ENCODE measurements at places on chromosomes 7 and 10. TPM values are rescaled to one million over a fixed set of nuclear protein-coding genes. Genes with fewer than 3 reads are reported as not detected.
A peak's percentile ranks its signal among the peaks of the same experiment; 100 is the strongest.

The LGI1 gene
- not detected for total RNA-seq

The IKZF1 gene
- total RNA-seq, result not detected

The RBP3 gene
- total RNA-seq, result not detected

The ZFAND4 gene
- 6.4 TPM for total RNA-seq

The PPP1R17 gene
- not detected for total RNA-seq

The KIAA1549 gene
- total RNA-seq, result 4.1 TPM

The GPR26 gene
- total RNA-seq, result under 0.01 TPM

The AKR1C4 gene
- total RNA-seq, result not detected

DNA sequence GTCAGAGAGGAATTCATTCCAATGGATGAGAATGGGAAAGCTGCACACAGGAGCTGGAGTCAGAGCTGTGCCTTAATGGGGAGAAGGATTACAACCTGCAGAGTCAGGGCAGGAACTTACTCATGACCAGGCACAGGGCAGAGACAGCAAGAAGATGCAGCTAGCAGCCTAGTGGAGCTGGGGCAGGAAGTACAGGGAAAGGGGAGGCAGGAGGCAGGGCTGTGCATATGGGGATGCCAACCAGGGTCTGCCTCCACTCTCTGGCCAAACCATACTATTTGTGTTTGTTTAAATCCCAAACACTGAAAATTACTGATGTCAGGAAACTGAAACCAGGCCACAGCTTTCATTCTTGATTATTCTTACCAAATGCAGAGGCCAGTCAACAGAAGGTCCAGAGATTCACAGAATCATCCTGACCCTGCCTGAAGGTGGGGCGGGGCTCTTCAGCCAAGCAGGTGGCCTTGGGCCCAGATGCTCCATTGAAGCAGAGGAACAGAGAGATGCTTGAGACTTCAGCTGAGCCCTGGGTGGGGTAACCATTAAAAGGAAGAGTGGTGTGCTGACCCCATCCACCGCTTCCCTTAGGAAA, 461.9 kb downstream of the KCNMA1 start:
- no peak for DNase-seq

GRCh38 chr10:17910125-17910789, 41.5 kb upstream of the SLC39A12 start:
- DNase-seq, result peak; percentile 58

DNA sequence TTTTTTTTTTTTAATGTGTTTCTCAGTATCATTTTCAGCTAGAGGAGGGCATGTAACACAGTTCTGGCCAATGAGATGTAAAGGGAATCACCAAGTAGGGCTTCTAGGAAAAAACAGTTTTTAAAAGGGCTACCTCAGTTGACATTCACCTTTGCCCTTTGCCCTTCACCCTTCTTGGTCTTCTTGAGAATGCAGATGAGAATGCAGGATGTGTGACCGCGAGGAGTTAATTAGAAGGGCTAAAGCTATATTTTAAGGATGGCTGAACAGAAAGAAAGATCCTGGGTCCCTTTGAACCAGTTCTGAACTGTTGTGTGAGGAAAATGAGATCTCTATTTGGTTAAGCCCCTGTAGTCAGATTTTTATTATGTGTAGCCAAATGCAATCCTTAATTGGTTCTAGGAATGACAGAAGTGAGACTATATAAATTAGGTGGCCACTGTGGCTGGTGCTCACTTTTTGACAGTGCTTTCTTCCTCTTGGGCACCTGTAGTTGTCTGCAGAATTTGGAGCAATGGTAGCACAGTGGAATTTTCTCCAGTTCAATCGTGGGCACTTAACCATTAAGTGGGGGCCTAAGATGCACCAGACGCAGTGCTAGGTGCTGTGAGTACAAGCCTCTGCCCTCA, 21.1 kb upstream of the TOMM7 start:
- DNase-seq, result no peak

GRCh38 chr7:87474533-87475358, 734 bp downstream of the ABCB4 start:
- peak; percentile 50 for DNase-seq

DNA sequence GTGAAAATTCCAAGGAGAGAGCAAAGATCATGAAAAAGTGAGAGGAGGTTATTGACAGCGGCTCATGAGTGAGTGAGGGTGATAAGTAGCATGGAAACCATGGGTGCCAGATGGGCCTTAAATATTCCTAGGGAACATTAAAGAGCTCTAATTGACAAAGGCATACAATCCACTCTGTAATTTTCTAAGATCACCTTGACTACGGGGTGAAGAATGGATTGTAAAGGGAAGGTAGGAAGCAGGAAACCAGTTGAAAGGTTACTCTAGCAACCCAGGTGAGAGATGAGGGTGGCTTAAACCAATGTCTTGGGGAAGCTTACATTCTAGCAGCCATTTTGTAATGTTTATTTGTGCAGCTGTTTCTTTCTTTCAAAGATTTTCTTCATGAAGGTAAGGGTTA, 75.7 kb downstream of the RSU1 start:
- no peak for DNase-seq

- no peak for DNase-seq
Measured at GRCh38 chr7:25754751-25755150, 397.2 kb upstream of the NFE2L3 start.

- no peak for DNase-seq
Measured at GRCh38 chr10:92419740-92420545, 129.0 kb downstream of the MARCHF5 start.

GRCh38 chr10:59997827-59998525, 91.6 kb upstream of the CCDC6 start:
- peak; percentile 1 for DNase-seq

DNA sequence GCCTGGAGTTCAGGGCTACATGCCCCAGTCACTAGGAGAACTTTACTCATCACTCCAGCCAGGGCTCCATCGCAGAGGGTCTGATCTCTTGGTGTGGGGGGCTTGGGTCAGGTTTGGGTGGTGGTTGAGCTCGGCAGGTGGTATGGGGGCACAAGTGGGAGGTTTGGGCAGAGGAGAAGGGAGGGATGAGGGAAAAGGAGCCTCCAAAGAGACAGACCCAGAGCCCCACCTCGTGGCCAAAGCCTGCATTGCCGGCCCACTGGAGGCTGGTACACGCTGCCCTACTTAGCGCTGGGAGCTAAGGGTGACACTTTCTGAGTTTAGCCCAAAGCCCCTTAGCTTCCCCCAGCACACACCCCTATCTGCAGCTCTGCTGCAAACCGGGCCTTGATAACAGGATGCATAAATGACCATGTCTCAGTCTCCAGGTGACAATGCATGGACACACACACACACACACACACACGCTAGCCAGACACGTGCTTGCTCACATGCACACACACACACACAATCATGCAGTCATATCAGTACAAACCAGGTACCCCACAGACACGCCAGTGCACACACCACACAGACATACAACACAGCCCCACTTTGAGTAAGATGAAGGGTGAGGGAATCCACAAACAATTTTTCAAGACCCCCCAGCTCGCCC, 14.7 kb downstream of the LZTS2 start:
- DNase-seq, result peak; percentile 59

- no peak for DNase-seq
Measured at GRCh38 chr7:130446259-130446658, 5.4 kb upstream of the CEP41 start.

- peak; percentile 53 for DNase-seq
Measured at GRCh38 chr10:5890452-5890915, 441 bp downstream of the FBH1 start.

DNA sequence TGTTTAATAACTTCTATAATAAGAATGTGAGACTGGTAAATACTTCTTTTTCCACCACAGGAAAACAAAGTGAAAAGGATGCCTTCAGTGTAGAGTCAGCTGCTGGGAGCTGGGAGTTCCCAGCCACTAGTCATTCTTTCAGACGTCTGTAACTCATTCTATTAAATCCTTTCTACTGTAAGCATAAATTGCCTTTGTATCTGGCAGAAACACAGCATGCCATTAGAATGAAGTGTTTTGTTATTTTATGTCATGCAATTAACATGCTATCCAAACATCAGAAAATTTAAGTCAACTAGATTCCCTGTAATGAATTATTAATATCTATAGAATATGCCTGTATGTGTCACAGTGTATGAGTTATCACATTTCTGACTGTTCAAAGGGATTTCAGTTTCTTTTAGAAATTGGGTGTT, 14.3 kb downstream of the BPGM start:
- no peak for DNase-seq

GRCh38 chr7:31423994-31424393, 83.5 kb upstream of the NEUROD6 start:
- DNase-seq, result no peak

- DNase-seq, result peak; percentile 34
Measured at GRCh38 chr7:133139350-133139749, 57.5 kb upstream of the CHCHD3 start.

Data from RPMI7951 (cell line).